ENCODE measurements at places on chromosomes 6 and 20.
A peak's percentile ranks its signal among the peaks of the same experiment; 100 is the strongest.

DNA sequence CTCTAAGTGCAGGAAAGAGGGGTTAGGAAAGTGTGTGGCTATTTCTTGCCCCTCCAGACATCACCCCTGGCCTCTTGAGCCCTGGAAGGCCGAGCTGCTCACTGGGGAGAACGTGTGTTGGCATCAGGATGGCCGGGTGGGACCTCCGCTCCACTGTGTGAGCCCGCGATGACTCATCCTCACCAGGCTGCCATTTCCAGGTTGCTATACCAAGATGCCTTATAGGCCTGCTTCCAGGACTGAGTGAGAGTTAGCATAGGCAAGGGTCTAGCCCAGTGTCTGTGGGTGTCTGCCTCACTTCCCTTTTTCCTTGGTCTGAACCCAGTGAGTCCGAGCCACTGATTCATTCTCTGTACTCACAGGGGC, 105.0 kb downstream of the MRPL14 start:
- DNase-seq: no peak

GRCh38 chr6:122116835-122117627, 282.4 kb upstream of the HSF2 start:
- no peak for DNase-seq

DNA sequence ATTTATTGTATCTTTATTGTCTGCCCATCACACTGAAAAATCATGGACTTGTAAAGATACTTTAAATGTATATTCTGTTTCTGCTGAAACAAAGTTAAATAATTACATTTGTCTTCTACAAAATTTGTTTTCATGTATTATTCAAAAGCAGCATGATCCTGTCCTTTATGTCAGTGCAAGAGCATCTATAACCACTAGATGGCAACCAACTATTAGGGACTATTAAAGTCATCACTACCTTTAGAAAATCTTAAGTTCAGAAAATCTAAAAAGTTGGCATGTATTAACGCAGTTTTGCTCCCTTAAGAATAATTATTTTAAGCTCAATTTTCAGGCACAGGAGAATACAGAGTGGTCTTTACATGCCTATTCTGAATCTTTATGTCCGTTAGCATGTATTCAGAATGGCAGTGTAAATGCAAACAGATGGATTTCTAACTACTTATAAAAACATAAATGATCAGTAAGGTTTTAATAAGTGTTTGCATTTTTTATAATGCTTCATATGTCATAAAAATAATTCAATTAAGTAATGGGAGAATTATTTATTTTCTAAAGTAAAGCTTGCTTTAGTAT, 17.8 kb downstream of the TMEM30A start:
- peak; percentile 28 for DNase-seq

GRCh38 chr20:50129662-50130355, 16.9 kb upstream of the UBE2V1 start:
- DNase-seq: no peak
